ENCODE measurements at places on chromosomes 1 and 21.

DNA sequence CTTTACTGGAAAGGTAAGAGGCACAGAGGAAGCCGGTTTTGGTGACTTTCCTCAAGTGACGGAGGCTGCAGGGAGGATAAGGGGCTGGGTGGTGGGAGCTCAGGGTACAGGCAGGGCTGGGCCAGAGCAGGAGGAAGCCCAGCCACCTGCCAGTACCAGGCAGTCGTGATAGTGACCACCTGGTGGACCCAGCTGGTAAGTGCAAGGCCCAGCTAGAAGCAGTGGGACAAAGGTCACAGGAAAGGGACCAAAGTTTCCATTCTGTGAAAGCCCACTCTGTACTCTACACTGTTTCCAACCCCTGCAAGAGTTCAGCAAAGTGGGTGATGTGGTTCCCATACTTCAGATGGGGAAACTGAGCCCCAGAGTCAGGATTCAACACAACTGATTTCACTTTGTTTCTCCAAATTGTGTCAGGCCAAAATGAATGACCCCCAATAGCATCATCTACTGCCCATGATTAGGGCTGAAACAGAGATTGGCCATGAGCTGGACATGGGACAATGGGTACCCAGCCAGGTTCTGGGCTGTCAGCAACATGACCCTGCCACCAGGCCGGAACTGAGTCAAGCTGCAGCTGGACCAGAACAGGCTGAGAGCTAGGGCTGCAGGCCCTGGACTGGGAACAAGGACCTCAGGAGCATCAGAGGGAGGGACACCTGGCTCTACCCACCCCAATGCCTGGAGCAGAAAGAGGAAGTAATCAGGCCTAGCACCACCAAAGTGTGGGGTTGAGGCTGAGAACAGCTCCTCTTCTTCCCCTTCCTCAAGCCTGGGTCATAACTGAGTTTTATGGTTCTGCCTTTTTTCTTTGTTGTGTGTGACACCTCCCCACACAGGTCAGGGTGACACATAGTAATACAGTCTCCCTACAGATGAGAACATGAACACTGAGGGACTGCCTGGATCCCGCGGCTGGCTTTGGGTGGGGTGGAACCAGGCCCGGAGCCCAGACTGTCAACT lies 50.2 kb downstream of the KCNN3 start:
- no peak for DNase-seq

- DNase-seq: no peak
These were observed 124.9 kb upstream of the HMGB4 start for GRCh38 chr1:33738976-33739375.

DNA sequence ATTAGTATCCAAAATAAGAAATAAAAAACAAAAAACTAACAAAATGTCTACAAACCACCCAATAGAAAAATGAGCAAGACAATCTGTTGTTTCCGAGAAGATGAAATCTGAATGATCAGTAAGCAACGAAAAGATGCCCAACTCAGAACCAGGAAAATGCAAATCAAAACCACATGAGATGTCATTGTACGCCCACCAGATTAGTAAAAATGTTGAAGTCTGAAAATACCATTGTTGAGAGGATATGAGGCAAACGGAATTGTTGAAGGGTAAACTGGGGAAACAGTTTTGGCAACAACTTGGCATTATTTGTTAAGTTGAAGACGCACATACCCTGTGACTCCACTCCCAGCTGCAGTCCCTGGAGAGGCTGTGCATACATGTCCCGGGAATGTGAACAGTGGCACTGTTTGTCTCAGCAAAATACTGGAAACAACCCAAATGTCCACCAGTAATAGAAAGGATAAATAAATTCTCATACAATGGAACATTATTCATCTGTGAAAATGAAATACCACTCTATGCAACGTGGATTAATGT lies 10.6 kb downstream of the ZBTB17 start:
- no peak for DNase-seq

- DNase-seq: no peak
These were observed 2.2 kb upstream of the MAGI3 start for GRCh38 chr1:113388017-113388620.

DNA sequence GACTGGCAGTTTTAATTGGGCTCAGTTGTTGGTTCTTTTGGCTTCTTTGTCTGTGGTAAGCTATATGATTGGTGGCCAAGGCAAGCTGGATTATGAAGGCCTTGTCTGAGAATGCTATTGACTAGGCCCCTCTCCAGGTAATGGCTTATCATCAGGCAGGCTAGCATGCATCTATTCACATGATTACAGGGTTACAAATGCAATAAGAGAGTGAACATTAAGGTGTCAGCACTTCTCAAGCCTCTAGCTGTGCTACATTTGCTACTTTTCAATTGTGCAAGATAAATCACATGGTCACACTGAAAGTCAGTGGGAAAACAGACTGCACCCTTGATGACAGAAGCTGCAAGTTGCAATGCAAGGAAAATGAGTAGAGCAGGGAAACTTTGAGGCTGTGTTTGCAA lies 550.9 kb upstream of the TMPRSS15 start:
- no peak for DNase-seq

DNA sequence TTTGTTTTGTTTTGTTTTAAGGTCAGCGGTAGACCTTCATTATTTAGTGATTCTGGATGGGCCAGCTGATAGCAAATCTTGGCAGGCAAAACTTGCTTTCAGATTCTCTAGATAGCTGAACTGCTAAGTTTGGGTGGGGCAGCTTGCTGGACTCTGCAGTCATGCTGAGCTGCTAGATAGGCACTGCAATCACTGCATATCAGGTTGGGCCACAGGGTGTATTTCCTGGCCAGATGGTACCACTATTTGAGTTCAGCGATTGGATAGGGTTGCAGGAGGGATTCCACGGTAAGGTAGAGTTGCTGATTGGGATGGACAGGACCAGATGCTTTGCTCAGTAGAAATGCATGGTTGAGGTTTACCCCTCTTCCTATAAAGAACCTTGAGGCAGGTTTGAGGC lies 579.3 kb upstream of the ADGRL4 start:
- no peak for DNase-seq

DNA sequence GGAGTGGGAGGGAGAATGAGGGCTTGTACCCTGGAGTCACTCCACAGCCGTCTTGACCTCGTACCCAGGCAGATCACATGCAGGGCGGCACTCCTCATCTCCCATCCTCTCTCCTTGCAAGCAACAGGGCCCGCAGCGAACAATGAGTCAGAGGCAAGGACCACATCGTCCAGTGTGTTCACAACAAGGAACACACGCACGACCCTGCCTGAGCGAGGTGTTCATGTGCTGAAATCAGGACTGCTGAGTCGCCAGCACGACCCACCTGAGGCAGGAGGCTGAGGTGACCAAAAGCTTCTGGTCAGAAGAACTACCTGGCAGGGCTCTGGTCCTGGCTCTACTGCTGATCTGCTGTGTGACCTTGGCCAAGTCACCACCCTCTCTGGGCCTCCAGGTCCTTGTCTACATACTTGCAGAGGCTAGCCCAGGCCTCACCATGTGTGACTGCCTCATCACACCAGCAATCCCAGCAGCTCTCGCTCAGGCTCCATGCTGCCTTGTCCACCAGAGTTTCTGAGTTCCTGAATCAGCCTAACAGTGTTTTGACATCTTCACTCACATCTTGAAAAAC lies 78.0 kb downstream of the SSBP3 start:
- DNase-seq: no peak

GRCh38 chr1:227707846-227708245 lies 27.3 kb downstream of the JMJD4 start:
- no peak for DNase-seq

DNA sequence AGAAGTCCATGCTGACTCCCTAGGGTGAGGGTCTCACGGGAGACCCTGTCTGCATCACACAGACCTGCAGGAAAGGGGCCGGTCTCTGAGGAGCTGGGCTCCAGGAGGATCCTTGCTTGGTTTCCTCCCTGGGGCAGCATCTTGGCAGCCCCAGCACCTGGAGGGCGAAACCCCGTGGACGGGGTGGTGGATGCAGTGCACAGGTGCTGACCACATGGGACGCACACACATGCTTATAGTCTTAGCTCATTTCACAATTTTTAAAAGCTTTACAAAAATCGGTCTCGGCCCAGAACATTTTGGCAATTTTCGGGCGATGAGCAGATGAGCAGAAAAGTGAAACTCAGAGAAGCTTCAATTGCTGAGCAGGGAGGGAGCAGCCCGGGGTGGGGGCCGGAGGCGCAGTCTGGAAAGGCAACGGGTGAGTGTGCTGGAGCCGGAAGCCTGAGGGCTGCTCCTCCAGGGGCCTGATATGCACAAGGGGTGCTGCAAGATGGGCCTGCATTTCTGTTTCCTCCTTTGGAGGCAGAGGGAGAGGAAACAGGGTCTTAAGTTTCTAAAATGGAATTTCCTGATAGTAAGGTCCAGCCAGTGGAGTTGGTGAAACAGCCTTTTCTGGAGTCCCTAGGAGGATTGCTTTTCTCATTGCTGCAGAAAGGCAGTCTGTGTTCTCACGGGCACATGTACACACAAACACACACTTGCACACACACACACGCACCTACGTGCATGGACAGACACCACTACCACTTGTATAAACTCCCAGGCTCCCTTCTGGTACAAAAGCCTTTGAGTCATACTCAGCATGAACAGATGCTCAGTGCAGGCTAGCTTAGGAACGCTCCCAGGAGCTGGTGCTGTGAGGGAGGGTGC lies 60.6 kb downstream of the SCCPDH start:
- DNase-seq: no peak

DNA sequence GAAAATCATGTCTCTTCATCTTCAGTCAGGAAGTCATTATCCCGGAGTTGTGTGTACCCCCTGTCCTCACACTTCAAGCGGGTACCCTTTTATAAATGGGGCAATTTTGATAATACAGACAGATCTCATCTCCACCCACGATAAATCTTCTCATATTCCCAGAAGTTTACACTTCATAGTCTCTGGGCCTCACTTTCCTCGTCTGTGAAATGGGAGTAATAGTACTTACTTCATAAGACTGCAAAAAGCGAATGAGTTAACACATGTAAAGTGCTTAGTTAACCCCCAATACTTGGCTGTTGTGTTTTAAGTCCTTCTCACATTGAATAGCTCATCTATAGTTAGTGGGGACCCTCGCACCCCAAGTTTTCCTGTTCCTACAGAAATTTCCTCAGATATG lies 820 bp downstream of the NUP210L start:
- DNase-seq: no peak

GRCh38 chr1:47309427-47309826 lies 4.5 kb downstream of the STIL start:
- no peak for DNase-seq
